T-helper 22 cell (primary cell): ENCODE measurements at places on chromosomes 13 and 19.

- DNase-seq, result no peak
Observed at GRCh38 chr19:10736916-10737551, 19.2 kb downstream of the DNM2 start.

GRCh38 chr13:112097770-112098169 is 30.8 kb downstream of the SOX1 start:
- DNase-seq, result no peak

DNA sequence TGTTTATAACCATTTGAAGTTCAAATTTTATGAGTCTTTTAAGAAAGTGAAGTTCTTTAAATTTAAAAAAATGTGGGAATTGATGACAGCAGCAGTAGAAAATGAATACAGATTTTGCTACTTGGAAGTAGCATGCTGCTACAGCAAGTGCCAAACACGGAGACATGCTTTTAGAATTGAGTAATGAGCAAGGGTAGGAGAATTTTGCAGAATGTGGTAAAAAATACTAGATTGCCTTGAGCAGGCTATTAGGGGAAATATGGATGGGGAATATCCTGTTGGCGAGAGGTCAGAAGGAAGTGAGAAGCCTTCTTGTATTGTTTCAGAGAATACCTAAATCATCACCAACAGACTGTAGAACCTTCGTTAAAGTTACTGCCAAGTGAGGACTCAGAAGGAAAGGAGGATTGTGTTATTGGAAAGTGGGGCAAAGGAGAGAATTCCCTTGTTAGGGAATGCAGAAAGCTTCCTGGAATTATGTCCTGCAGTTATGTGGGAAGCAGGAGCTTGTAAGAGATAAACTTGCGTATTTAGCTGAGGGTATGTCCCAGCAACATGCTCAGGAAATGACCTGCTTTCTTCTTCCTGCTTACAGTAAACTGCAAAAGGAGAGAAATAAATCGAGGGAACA is 32.4 kb upstream of the OXGR1 start:
- no peak for DNase-seq

DNA sequence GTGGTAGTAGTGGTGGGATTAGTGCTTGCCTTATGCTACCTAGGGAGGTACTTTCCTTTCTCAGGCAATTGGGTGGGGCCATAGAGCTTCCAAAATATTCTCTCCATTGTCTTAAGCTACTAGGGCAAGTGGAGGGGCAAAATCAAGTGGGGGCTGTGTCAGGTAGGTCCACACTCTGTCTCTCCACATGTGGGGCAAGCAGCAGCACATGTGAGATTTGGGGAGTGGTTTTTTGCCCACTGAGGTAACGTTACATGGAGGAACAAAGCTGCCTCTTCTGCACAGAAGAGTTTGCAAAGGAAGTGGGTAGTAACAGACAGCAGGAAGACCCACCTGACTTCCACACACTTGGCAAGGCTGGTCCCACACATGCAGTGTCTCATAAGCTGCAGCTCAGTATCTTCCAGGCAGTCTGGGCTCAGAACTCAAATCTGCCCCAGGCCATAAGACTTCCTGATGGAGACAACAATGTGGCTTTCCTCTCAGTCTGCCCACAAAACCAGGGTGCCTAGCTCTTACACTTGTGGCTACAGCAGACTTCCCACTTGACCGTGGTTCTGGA is 1581.5 kb upstream of the PCDH20 start:
- DNase-seq, result no peak

GRCh38 chr19:4676955-4677731 is 7.0 kb upstream of the MYDGF start:
- no peak for DNase-seq

DNA sequence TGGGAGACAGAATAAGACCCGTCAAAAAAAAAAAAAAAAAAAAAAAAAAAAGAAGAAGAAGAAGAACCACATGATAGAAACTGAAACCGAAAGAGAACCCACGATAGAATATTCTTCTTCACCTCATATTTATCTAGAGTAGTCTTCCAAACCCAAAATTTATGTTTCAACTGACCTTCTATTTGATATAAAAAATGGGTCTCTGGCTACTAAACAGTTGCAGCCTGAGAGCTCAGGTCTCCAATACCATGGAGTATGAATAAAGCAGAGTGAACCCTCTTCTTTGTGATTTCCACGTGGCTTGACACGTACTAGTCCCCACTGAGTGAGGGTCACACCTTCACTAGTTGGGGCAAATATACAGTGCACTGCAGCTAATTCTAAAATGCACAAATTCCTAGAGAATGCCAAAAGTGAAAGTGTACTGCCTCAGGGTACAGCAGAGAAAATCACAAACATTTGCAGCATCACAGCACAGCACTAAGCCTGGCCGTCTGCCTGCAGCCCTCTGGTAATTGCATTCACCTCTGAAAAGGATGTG is 30.8 kb upstream of the RFC3 start:
- no peak for DNase-seq

DNA sequence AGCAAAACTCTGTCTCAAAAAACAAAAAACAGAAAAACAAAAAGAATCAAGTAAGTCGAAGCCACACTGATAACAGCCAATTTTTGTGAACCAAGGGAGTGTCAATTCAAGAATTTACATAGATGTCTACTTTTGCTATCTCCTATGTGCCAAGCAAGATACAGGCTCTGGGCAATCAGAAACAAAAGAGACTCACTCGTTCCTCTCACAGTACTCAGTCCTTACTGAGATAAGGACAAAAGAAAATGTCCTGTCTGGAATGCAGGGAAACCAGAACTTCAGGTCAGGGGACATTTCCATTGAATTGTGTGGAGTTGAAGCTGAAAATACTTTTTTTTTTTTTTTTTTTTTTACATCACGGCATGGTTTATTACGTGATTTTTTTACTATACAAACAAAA is 53.0 kb downstream of the NLRP12 start:
- no peak for DNase-seq

DNA sequence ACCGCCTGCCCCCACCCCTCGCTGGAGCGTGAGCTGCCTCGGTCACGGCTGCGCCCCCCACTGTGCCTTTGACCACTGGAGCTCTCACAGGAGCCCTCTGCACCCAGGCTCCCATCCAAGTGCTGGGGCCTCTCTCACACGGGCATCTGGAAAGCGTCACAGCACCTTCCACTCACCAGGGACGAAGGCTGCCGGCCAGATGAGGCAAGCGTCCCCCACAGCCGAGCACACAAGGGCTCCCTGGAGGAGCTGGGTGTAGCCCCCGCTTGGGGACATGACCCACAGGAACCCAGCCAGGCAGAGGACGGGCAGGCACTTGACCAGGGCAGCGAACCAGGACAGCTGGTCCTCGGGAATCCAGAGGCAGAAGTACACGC is 560 bp downstream of the TMEM86B start:
- DNase-seq, result no peak

DNA sequence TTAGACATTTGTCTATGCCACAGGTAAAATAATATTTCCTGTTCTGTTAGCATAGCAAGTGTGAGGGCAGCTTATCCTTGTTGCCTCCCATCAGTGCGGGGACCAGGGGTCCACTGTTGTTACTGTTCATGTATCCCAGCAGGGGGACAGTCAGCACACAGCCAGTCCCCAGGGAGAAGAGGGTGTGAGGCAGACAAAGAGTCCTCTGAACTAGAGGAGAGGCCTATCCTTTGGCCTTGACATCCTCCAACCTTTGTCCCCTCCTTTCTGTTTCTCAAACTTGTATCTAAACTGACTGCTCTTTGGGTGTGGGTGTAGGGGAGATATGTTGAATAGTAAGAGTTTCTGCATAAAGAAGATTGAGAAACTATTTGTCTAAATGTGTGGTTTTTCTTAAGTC is 2.9 kb upstream of the GPR18 start:
- no peak for DNase-seq

- no peak for DNase-seq
Observed at GRCh38 chr13:106540613-106541012, 5.2 kb upstream of the EFNB2 start.
